Hippocampal formation (tissue), 2 donors: ENCODE measurements at places on chromosomes 13 and 19.

DNA sequence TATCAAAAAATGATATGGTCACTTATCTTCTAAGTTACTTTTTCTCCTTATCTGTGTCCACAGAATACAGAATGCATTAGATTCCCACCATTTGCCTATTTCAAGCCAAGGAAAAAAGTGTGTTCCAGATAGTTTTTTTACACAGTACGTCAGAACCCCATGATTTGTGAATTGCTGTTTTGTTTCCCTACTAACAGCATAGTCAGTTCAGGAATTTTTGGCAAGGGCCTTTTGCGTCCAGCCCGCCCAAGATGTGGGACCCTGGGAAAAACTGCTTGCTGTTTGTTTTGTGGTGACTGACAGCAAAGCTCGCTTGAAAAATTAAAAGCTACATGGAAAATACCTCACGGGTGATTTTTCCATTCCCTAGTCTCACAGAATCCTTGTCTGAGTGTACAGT is 20.4 kb upstream of the FAM216B start:
- DNase-seq, result no peak

DNA sequence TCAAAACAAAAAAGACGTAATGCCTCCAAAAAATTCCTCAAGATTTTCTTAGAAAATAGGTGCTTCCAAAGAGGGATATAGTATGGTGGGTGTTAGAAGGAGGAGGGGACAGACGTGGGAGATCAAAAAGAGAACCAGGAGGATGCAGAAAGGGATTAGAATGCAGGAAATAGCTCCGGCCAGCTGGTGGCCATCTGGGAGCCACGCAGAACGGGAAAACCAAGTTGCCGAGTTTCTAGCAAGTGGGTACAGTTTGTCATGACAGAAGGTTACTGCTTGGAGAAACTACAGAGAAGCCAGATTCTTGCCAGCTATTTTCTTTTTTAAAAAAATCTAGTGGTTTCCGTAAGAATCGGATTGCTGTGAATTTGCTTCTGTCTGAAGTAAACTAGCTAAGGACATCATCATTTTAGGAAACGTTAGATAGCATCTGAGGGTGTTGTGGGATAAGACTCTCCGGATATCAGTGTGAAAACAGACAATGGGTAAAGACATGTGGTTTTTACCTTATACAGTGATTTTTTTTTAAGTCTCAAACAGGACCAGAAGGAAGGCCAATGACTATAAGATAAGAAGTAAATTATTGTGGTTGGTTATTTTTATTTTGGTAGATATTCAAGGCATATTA is 104.9 kb downstream of the HSPH1 start:
- peak; percentile 58 for DNase-seq

- DNase-seq, result no peak
Observed at GRCh38 chr13:102182170-102182569, 219.7 kb downstream of the FGF14 start.

DNA sequence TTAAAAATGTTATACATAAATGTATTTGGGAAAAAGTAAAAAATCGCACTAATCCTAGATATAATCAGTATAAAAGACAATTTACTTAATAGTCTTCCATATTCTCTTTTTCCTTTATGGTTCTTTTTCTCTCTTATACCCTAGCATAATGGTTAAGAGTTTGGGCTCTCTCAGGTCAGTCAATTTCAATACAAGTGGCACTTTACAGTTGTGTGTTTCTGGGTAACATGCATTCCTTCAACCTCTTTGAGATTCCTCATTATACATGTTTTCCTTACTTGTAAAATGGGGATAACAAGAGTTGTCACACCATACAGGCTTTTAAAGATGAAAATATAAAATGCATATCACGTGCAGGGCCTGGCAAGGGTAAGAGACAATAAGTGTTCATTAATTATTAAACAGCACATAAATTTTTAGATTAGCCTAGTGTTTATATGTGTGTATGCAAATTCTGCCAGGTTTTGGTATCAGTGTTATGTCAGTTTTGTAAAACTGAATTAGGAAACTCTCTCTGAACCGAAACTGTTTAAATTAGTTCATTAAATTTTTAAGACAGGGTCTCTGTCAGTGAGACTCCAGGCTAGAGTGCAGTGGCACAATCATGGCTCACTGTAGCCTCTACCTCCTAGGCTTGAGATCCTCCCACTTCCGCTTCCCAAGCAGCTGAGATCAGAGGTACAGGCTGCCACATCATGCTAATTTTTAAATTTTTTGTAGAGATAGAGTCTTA is 49.8 kb downstream of the ELF1 start:
- DNase-seq, result no peak

DNA sequence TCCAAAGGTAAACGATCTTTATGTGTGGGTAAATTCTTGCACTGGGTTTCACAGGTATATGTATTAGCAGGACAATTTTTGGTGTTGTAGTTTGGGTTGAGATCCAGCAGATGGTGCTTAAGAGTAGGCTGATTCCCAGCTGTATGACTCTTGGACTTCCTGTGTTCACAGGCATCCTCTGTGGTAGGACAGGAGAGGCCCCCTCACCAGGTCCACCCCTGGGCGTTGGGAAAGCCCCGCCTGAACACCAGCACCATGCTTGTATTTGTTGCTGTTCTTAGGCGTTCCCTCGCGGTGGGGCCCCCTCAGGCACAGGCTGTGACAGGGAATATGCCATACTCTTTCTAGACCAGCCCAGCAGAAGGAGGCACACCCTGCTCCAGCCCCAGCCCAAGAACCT is 49.5 kb upstream of the PCDH17 start:
- no peak for DNase-seq

DNA sequence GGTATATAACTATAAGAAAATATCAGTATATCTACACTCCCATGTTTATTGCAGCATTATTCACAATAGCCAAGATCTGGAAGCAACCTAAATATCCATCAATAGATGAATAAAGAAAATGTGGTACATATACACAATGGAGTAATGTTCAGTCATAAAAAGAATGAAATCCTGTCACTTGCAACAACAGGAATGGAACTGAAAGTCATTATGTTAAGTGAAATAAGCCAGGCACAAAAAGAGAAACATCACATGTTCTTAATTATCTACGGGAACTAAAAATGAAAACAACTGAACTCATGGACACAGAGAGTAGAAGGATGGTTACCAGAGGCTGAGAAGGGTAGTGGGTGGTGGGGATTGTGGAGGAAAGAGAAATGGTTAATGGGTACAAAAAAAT is 665.2 kb downstream of the TBC1D4 start:
- no peak for DNase-seq

DNA sequence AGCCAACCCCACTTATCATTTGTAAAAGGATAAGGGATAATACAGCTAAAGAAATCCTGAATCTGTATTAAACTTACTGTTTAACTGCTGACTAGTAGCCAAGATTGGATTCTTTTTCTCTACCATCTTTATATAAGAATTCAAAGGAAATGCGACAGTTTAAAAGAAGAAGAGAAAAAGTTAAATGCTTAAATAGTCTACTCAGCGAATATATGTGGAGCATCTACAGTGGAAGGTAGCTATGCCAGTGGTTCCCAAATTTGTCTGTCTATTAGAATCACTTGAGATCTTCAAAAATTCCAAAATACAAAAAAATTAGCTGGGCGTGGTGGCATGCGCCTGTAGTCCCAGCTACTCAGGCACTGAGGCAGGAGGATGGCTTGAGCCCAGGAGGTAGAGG is 60.8 kb upstream of the KLF5 start:
- DNase-seq, result no peak
